ENCODE measurements at places on chromosomes 3 and 15.

DNA sequence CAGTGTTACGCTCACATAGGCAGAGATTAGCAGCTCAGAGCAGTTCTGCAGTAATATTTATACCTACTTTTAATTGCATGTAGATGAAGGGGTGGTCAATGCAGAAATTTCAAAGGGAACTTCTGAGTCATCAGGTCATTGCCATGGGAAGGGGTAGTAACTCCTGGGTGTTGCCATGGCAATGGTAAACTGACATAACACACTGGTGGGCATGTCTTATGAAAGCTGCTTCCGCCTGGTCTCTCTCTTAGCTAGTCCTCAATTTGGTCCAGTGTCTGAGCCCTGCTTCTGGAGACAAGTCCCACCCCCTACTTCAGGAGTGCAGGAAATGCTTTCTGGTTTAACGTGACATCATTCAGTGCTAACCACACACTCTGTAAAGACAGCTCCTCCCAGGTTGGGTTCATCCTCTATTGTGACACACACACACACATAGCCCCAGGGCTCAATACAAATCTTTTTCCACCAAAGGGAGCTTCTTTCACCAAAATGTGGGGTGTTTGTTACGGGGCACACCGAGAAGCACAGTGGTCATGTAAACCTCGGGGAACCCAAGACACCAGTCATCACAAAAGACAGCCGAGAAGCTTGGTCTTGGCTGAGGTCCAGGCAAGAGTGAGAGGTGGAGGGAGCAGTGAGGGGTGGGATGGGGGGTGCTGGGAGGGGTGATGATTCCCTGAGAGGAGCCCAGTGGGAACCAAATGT, 74.5 kb downstream of the TLE3 start:
- DNase-seq = peak; percentile 92

GRCh38 chr15:84689858-84690257, 26.1 kb downstream of the SEC11A start:
- DNase-seq = no peak

- DNase-seq = no peak
Measured at GRCh38 chr3:99324636-99325203, 313.7 kb upstream of the COL8A1 start.

DNA sequence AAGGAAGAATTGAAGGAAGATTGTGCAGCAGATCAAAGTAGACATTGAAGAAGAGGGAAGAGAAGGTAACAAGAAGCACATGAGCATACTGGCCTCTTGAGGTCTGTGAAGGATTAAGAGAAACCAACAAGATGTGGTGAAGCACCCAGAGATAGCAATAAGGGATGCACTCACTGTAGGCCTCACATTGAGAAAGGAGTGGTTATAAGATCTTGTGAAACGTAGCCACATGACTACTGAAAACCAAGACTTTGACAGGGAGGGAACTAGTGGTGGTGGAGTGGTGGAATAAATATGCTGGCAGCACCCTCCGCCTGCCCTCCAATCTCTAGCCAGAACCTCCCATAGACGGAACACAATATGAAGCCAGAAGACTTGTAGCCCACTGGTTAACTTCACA, 651.2 kb downstream of the DIPK2A start:
- no peak for DNase-seq

All from HFFc6 (cell line).